ENCODE measurements at places on chromosomes 1 and 21.

- DNase-seq: peak; percentile 34
Measured at GRCh38 chr1:242467556-242468145, 56.8 kb downstream of the PLD5 start.

- no peak for DNase-seq
Measured at GRCh38 chr1:24186031-24186710, 918 bp downstream of the IFNLR1 start.

GRCh38 chr1:67537667-67538018 lies 107.4 kb upstream of the SERBP1 start:
- no peak for DNase-seq

- DNase-seq: no peak
Measured at GRCh38 chr21:32096411-32096810, 182.4 kb downstream of the MIS18A start.

- peak; percentile 45 for DNase-seq
Measured at GRCh38 chr1:220775240-220775853, 11.4 kb upstream of the MTARC1 start.

DNA sequence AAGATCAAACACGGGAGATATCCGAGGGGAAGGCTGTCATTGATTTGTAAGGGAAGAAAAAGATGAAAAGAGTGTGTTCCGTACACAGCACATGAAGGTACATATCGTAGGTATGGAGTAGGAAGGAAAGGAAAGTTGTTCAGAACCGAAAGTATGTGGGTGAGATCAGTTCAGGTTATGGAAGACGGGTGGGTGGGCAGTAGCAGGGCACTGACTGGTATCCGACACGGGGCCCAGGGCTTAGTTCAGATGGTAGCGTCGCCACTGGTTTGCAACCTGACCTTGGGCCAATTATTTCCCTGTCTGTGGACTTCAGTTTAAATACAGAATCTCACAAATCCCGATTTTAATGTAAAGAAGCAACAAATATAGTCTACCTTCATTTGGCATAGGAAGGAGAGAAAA lies 27.8 kb upstream of the A3GALT2 start:
- DNase-seq: no peak

DNA sequence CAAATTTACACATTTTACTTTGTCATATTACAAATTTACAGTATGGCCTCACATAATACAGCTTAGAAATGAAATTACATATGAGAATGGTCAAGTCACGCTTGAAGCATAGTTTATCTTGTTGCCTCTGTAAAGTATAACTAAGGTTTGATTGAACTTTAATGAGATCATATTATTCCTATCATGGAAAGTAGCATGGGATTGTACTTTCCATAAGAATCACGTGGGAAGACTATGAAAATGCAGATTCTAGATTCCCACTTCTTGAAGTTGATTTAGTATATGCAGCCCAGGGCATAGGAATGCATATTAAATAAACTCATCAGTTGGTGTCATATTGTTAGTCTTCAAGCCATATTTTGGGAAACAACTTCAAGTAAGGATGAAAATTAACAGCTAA lies 342.8 kb downstream of the NCAM2 start:
- no peak for DNase-seq

DNA sequence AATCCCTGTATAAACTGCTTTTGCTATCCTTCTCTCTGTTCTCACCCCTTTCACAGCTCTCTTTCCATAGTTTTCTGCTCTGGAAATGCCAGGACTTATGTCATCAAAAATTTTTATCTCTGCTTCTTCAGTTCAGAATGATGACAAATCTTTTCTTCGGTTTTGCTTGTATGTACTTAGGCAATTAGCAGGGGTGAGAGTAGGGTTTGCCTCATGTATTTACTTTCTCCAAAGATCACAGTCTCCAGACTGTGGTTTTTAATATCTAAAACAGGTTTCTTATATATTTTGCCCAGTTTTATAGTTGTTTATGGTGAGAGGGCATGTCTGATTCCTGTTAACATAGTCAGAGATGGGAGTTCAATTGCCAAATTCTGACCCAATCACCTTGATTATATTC lies 235.4 kb upstream of the LYPLAL1 start:
- DNase-seq: no peak

- no peak for DNase-seq
Measured at GRCh38 chr1:173213665-173214064, 6.5 kb upstream of the TNFSF4 start.

DNA sequence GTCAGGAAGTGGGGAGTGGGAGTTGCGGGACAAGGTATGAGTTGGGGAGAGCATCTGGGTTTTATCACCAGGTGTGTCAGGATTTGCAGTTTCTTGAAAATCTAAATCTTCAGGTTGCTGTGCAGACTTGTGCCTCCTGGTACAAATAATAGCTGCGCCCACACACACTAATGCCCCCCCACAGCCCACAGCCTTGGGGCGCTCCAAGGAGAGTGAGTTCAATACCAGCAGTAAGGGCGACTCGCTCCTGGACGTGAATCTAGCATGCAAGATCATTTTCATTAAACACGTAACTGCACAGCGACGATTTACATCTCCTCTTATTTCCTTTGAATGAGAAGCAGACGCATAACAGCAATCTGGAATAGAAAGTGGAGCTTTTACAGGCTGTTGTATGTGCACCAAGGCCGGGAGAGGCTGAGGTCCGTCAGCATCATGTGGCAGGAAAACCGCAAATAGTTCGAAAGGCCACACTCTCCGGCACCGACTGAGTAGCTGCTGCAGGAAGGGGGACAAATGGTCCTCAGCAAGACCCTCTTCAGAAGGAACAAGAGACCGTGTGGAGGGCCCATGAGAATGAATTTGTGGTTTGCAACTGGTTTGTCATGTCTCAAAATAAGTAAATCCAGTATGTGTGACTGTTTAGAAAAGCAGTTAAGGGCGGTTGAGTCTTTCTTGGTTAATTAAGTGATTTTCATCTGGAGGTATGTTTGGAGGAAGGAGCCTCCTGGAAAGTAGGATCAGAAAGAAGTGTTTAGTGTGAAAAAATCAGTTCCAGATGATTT lies 439.5 kb downstream of the SMYD3 start:
- DNase-seq: peak; percentile 18

DNA sequence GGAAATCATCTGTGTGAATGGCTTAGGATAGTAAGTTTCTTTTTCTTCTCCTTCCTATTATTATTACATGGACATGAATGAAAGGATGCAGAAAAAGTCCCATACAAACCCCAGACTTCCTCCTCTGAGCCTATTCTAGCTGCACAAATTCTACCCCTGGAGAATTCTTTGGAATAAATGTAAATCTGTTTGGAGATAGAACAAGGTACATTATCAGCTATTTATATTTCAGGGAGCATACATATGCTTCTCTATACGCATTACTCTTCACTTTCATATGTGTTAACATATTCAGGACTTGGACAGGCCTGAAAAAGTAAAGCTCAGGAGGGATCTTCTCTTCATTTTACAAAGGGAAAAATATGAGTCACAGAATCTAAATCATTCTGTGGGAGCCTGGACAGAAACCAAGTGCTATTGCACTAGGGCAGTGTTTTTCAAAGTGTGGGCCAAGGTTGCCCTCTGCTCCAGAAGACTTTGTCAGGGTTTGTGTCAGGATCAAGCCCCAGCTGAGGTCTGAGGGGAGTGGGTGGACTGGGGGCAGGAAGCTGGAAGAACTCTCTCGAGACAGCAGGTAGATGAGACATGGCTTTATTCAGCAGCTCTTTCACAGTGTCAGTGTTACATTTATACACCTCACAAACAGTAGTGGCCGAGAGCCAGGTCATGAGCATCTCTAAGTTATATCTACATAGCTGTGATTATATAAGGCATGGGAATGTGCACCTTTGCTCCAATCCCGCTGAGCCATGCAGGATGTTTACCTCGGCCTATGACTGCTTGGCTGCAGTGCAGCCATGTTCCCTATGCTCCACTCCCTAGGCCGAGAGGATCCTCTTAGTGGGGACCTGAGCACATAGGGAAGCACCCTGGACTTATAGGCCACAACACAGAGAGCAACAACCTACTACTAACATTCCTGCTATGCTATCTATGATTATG lies 114.3 kb downstream of the GDAP2 start:
- no peak for DNase-seq

DNA sequence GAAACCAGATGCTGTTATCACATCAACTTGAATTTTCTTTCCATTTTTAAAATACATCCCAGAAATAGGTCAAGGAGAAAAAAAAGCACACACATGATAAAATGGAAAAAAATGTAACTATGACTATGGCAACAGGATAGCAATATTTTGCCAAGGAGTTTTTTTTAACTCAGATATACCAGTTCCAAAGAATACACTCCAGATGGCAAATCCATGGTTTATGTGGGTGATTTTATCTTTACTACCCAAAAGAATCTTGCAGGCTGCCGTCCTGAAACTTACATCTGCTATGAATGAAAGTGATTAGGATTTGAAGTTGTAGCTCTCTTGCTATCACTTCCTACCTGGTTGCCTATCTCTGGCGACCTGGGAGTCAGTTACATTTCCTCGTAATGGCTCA lies 91.0 kb upstream of the PLPPR4 start:
- DNase-seq: no peak

- DNase-seq: peak; percentile 93
Measured at GRCh38 chr1:10694274-10694632, 102.2 kb downstream of the CASZ1 start.

GRCh38 chr1:61338899-61339298 lies 256.5 kb downstream of the NFIA start:
- no peak for DNase-seq

DNA sequence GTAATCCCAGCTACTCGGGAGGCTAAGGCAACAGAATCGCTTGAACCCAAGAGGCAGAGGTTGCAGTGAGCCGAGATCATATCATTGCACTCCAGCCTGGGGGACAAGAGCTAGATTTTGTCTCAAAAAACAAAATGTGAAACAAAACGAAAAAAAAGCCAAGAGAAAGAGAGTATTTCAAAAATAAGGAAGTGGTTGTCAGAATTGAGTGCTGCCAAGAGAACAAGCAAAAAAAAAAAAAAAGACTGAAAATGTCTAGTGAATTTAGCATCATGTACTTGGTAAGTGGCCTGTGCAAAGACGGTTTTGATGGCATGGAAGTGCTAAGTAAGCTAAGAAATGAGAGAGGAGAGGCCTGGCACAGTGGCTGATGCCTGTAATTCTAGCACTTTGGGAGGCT lies 14.3 kb downstream of the KPNA6 start:
- no peak for DNase-seq

GRCh38 chr1:207495801-207496792 lies at the start of gene CR1:
TSS of gene CR1 (plus strand) at chr1:207496157. CDS start at chr1:207496268, 111 bp downstream.
- peak; percentile 42 for DNase-seq

DNA sequence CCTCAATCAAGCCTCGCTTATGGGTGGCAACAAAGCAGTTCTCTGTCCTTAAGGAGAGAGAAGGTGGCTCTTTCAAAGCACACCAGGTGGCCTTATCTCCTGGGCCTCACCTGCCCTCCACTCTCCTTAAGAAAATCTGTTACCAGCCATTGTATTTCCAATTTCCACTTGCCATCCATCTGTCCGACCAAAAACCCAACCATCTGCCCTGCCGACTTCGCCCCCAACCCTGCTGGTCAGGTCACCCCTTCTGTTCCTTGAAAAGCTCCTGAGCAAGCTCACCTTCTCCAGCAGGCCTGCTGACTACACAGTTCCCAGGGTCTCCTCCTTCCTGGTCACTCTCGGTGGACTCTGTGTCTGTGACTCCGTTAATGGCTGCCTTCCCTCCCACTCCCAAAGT lies 619 bp upstream of the IGFN1 start:
- DNase-seq: no peak

- DNase-seq: no peak
Measured at GRCh38 chr1:77955709-77956108, 23.2 kb downstream of the FUBP1 start.

DNA sequence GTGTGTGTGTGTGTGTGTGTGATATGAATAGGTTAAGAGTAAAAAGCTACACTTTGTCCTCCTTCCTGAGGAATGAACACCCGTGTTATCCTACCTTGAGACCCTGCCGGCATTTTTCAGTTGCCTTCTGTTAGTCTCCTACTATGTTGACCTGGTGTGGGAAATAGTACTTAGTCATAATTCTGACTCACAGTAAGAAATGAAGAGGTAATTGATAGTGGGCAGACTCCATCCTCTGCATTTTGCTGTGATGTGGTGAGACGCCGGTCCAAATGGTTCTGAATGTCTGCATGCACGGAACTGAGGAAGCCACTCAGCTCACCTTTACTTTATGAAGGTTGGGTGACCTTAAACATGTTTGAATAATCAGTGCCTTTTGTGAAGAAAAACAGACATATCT lies 12.6 kb downstream of the CD101 start:
- no peak for DNase-seq

DNA sequence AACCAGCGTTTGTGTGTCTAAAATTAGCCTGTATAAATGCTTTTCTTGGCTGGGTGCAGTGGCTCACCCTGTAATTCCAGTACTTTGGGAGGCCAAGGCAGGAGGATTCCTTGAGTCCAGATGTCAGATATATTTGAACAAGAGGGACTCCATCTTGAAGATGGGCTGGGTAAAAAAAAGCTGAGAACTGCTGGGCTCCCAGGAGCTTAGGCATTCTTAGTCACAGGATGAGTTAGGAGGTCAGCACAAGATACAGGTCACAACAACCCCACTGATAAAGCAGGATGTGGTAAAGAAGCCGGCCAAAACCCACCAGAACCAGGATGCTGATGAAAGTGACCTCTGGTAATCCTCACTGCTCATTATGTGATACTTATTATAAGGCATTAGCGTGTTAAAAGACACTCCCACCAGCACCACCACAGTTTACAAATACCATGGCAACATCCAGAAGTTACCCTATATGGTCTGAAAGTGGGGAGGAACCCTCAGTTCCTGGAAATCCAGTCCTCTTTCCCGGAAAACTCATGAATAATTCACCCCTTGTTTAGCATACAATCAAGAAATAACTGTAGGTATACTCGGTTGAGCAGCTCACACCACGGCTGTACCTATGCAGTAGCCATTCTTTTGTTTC lies 36.2 kb upstream of the ZNF496 start:
- DNase-seq: no peak

- DNase-seq: no peak
Measured at GRCh38 chr1:178101266-178101630, 7.3 kb downstream of the RASAL2 start.

DNA sequence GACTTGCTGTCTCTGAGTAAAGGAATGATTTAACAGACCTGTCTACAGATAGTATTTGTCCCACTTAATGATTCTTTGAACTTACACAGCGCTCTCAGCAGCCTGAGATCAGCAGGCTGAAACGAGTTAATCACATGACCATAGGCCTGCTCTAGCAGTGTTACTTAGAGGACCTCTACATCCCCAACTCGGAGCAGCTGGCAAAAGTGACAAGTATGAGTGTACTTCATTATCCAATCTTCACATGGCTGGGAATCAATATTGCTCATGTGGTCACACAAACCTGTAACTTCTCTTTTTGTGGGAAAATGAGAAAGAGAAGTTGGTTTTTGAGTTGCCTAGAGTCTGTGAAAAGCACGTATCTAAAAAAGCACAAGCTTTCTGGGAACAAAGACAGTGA lies 11.4 kb upstream of the ATP13A2 start:
- peak; percentile 26 for DNase-seq

All from GM13977 (cell line).